ENCODE measurements at places on chromosomes 5 and 9.

GRCh38 chr5:173618927-173619519, 2.6 kb upstream of the BOD1 start:
- no peak for DNase-seq

DNA sequence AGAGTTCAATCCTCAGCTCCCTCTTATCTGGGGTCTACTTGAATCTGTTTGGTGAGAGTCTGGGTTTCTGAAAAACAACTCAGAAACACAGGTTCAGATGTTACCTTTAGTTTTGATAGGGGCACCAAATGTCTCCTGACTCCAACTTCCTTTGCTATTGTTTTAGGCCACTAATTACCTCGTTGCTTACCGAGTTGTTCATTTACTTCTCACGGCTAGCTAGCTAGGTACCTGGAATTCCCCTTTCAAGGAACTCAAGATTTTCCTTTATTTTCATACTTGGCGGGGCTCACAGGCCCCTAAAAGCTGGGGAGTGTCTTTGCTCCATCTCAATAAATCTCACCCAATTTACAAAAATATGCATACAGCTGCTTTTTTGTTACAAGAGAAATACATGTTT, 111.4 kb downstream of the SLC28A3 start:
- no peak for DNase-seq

DNA sequence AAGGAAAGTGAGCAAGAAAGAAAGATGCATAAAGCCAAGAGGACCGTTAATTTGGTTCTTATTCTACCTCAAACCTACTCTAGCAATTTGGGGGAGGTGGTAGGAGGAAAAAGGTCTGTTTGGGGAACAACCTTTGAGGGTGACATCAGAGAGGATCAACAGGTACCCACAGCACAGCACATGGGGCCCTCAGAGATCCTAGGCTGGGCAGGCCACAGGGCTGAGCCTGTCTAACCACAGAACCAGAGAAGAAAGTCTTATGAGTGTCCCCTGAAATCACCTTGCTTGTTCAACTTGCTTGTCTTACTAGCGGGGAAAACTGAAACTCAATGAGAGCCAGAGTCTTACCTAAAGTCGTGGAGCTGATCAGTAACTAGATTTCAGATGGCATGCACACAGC, 385.2 kb downstream of the SPOCK1 start:
- DNase-seq, result no peak

GRCh38 chr9:19180991-19181390, 49.5 kb upstream of the DENND4C start:
- DNase-seq, result no peak

- DNase-seq, result no peak
Observed at GRCh38 chr5:112554101-112554977, 135.3 kb upstream of the EPB41L4A start.

DNA sequence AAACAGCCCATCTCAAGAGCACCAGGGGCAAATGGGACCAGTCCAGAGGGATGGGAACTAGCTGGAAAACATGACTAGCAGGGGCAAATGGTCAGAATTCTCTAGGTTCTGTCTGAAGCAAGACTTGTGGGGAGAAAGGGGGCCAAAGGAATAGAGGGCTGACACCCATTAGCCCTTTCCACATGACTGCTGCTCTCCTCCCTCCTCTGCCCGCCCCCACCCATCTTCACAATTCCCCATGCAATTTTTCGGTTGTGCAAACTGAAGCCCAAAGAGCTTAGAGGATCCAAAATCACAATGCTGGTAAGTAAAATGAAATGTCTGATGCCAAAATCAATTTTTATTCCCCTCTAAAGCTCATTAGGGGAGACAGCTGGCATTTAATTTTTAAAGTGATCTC, 207.1 kb downstream of the DCP2 start:
- DNase-seq, result no peak
